ENCODE measurements at places on chromosomes 6 and 20.

DNA sequence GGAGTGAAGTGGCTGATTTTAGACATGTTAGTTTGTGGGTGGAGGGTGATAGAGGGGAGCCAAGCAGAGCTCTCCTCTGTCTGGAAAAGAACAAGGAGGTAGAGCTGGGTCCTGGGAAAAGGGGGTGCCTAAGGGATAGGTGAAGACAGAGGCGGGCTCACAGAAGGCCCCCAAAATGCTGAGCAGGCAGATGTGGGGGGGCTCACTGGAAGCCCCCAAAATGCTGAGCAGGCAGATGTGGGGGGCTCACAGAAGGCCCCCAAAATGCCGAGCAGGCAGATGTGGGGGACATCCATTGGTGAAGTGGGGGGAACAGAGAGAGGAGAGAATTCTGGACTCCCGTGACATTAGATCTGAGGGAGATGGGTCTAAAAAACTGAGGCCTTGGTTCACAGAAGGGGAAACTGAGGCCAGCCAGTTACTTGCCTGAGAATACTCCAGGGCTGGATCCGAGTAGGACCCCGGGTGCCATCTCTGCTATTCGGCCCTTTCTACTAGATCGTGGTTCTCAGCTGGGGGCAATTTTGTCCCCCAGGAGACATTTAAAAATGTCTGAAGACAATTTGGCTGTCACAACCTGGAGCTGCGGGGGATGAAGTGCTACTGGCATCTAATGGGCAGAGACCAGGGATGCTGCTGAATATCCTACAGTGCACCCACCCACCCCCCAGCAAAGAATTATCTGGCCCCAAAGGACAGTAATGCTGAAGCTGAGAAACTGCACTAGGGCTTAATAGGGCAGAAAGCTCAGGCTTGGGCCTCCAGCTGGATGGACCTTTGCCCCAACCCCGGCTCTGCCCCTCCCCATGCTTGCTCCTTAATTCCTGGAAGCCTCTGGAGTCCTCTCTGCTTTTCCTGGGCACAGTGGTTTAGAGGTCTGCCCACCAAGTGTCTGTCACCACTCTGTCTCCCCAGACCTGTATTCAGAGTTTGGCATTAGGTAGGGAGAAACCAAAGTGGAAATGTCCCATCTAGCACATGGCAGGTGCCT is 2.1 kb downstream of the LPIN3 start:
- DNase-seq, result no peak

GRCh38 chr20:45971425-45971674 is 653 bp downstream of the ZNF335 start:
- DNase-seq, result no peak

DNA sequence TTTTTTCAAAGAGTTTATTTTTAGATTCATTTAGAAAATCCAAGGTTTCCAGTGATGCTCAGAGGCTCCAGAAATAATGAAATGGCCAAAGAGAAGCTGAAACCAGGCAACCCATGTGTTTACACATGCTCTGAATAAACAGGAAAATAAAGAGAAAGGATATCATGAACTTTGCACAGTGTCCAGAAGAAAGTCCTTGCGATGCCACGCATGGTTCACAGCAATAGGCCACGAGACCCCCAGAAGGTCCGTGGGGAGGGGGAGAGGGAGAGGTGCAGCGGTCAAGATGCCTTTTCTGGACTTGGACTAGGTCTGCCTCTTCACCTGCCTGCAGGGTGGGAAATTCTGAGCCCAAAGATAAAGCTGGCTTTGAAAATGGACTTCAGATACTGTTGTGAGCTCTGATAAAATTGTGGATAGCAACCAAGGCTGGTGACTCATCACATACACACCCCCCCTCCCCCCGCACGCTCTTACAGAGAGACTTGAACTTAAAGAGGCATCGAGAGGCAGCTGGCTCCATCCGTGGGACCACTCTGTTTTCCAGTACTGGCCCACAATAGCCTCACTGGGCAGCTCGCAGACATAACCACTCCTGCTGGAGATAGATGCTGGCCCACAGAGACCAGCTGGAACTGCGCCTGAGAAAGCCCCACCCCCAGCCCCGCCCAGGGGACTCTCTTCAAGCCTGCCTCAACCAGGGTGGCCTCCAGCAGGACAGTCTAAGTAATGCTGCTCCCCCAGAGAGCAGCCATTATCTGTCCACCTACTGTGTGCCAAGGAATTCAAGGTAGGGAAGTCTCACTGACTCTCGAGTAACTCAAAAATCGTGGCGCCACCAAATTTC is 21.2 kb upstream of the NFATC2 start:
- DNase-seq, result peak; percentile 83

DNA sequence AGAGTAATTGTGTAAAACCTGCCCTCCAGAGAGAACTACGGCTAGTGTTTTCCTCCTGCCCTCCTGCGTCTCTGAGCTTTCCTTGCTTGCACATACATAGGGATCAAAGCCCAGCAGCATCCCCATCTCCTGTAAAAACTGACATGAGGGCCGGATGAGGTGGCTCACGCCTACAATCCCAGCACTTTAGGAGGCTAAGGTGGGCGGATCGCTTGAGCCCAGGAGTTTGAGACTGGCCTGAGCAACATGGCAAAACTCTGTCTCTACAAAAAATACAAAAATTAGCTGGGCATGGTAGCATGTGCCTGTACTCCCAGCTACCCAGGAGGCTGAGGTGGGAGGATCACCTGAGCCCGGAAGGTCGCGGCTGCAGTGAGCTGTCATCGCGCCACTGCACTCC is 40.3 kb upstream of the SMIM29 start:
- no peak for DNase-seq

DNA sequence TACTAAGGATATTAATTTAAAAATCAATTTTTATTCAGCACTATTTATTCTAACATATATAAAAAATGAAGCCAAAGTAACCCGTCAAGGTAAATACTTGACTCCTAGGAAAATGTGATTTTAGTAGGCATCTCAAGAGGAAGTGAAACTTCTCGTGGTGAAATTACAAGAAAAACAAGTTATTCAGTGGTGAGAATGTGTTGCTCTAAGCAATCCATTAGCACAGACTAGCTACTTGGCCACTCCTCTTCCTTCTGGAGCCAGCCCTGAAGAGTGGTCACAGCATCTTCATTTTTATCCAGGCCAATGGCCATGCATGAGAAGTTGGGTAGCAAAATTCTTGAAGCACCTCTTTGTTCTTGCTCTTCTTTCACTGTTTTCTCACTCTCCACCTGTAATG is 40.4 kb upstream of the GFRAL start:
- no peak for DNase-seq

DNA sequence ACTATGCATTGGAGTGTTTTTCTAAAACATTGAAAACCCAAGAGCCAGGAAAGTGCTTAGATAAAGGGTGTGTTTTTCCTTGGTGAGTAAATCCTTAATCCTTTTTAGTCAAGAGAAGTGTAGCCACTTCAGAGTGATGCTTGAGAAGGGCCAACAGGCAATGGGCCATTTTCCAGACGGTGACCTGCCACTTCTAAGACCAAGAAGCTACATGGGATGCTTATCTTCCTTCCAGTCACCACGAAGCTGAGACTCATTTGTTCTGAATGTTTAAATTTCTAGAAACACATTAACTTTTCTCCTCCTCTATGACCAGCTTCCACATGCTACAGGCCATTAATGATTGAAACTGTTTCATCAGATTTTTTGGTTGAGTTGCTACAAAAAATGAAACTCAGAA is 34.4 kb upstream of the NHSL1 start:
- DNase-seq, result no peak

GRCh38 chr6:35363293-35363750 is 21.0 kb downstream of the PPARD start:
- peak; percentile 85 for DNase-seq

DNA sequence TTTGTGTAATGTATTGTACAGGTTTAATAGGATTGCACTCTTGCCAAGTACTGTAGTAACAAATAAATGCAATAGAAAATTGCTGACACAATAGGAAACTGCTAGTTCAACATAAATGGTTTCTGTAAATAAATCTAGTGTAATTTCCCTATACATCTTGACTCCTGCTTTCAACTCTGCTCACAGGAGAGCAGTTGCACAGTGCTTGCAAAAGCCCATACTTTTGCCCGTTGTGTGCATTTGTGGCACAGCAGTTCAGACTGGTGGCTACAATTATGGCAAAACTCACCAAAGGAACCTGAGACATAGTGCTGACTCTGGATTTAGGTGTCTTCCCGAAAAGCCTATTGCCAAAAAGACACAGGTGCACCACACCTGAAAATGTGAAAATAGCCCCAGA is 953.3 kb upstream of the SLC35B3 start:
- DNase-seq, result no peak

GRCh38 chr6:170006071-170006899 is 254.9 kb downstream of the ERMARD start:
- DNase-seq, result no peak

GRCh38 chr6:152232501-152233151 is 404.5 kb downstream of the SYNE1 start:
- DNase-seq, result no peak

DNA sequence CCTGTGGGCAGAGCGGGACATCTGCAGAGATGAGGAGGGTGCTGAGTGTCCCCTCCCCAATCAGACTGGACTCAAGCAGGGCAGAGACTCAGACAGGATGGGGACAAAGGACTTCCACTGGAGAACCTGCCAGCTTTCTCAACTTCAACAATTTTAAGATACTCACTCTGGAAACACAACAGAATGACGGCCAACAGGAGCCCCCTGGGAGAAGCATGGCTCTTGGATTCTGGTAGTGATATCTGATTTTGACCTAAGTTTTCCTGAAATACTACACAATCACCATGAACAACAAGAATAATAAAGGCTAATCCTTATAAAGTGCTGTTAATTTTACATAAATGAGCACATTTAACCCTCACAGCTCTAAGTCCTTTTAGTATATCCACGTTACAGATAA is 83.5 kb upstream of the PLEKHG1 start:
- no peak for DNase-seq

DNA sequence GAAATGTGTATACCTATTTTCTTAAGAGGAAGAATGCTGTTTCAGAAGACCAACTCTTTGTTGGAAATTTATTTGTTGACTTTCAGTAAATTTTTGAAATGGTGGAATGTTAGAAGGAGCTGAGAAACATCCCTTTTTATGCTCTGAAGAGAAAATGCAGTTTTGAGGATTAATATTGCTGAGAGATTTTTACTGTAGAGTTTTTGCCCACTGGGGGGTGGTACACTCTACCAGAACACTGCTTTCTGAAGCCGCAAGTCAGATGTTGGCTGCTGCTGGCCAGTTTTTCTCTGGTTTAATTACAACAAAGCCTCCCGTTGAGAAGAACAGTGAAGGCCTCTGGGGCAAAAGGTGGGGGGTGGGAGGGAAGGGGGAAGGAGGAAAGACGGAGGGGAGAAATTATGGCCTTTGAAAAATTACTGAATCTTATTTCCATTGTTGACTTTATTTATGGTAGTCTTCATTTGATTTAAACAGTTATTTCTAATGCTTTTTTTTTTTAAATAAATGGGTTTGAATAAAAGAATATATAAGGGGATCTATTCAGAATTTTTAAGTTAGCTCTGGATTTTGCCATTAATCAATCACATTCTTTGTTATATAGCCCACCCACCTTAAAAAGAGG is 3.0 kb downstream of the FLRT3 start:
- DNase-seq, result peak; percentile 93

DNA sequence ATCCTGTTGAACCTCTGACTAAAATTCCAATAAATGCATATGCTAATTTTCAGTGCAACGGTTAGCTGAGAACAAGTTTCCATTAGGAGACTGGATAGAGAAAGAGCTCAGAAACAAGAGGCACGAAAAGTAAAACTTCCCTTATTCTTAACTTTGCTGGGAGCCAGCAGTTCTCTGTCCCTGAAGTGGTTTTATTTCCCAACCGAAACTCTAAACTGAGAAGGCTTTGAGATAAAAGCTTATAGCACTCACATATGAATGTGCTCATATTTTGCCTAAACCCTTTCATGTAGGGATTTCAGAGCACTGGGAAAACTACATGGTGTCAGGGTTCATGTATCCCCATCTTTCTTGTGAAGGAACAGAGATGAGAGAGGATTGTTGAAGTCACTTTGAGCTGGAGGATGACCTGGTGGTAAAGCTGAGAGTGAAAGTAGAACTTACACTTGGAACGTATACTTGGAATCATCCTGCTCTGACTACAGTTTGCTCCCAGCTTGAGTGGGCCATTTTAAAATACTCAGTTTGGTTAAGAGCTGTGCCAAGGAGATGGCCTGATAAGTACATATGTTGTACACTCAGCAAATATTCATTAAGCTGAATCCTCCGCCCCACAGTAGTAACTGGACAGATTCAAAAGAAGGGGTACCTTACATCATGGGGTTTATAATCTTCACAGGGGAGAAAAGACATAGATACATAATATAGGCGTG is 324.2 kb upstream of the CNR1 start:
- DNase-seq, result no peak
